ENCODE measurements at places on chromosomes 1 and 21.

DNA sequence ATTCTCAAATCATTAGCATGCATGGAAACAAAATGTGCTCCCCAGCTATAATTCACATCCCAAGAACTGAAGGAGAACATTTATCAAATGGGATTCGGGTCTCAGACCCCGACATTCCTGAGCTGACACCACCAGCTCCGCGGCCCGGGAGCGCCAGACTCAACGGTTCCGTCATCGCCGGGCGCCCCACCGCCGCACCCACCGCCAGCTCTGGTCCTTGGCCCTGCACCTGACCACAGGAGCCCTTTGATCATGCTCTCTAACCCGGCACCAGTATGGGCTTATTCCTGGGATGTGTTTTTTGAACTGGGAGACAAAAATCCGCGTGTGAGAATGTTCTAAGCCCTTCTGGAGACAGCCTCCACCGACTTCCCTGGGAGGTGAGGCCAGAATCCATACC is 43.6 kb downstream of the HLCS start:
- DNase-seq: no peak

GRCh38 chr1:10217748-10218441 is 7.5 kb downstream of the KIF1B start:
- no peak for DNase-seq

GRCh38 chr1:41920658-41921057 is 1.9 kb upstream of the HIVEP3 start:
- no peak for DNase-seq

- no peak for DNase-seq
These were observed 47.9 kb upstream of the NBL1 start for GRCh38 chr1:19596065-19596713.

DNA sequence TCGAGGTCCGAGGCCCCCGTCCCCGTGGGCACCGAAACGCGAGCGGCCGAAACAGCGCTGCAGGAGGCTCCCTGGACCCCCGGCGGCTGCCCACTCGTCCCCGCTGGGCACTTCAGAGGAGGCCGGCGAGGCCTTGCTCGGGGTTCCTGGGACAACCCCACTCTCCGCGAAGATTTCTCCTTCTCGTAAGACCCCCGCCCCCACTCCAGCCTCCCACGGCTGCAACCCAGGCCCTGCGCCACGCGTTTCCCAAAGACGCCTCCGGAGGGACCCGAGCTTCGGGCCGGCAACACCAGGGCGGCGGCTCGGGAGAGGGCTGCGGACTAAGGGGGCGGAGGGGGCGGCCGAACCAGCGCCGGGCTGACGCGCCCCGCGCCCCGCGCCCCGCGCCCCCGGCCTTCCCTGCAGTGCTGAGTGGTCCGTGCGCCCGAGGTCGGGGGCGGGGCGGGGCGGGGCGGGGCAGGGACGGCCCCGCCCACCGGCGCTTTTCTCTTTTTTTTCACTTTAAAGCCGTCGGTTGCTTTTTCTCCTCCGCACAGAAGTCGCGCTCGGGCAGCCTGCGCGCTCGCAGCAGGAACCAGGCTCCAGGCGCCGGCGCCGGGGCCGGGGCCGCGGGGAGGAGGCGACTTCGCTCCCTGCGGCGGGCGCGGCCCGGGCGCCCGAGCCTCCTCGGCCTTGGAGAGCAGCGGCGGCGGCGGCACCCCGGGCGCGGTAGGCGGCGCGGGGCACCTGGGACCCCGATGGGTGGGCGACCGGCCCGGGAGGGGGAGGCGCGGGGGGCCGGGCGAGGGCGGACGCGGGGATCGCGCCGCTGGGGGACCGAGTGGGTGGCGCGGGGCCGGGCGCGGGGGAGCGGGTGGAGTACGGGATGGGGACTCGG is at the start of gene SPSB1:
Gene SPSB1, plus strand, starts transcription at position 534 of the 880 bp plus-strand sequence. CDS start 62,998 bp downstream, outside the sequence.
- peak; percentile 83 for DNase-seq

- DNase-seq: no peak
These were observed 95.4 kb upstream of the NGF start for GRCh38 chr1:115433483-115433882.

All from pancreas (tissue), 10 donors.